ENCODE measurements at places on chromosomes 6 and 20.

DNA sequence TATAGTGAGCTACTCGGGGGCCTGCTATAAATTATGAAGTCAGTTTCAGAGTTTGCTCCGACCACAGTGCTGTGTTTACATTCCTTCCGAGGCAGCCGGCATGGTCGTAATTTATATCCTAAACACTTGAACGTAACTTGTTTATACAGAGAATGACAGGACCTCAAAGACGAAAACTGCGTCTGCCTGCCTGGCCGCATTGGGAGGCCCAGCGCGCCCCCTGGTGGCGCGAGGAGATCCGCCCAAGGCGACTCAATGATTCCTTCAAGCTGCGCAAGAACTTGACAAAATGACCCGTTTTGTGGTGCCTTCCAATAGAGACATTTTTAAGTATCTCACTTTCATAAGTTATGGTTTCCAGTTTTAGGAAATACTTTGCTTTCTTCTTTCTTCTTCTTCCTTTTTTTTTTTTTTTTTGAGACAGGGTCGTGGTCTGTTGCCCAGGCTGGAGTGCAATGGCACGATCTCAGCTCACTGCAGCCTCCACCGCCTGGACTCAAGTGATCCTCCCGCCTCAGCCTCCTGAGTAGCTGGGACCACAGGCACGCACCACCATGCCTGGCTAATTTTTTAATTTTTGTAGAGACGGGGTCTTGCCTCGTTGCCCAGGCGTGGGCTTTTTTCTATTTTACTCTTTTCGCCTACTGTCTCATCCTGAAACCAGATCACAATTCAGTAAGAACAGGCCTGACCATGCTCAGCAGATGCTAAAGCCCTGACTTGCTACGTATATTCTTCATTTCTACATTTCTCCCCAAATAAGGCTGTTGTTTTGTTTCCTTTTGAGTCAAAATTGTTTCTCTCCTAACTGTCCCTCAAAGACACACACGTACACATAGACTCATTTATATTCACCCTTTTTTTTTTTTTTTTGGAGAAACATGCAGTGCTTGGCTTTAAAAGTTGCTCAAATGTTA lies 7.8 kb downstream of the FOXF2 start:
- DNase-seq, result peak; percentile 46

DNA sequence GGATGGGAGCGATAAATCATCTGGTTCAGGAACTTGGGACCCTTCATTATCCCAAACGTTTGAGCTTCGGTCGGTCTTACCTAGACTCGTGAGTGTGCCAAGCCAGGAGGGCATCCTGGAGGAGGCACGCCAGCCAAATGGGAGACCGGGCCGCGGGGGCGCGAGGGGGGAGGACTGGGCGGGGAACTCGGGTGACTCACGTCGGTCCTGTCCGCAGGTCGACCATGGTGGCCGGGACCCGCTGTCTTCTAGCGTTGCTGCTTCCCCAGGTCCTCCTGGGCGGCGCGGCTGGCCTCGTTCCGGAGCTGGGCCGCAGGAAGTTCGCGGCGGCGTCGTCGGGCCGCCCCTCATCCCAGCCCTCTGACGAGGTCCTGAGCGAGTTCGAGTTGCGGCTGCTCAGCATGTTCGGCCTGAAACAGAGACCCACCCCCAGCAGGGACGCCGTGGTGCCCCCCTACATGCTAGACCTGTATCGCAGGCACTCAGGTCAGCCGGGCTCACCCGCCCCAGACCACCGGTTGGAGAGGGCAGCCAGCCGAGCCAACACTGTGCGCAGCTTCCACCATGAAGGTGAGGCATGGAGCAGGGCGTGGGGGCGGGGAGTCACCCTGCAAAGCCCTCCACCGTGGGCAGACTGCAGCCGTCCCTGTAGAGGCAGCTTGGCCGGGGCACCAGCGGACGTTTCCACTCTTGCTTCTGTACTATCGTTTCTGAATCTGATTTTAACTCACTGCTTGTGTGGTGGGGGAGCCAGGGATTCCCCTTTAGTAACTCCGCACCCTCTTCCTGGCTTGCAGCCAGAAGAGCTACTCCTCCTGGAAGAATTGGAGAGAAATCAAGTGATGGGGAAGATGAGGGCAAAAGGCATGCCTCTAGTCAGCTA lies 2.7 kb downstream of the BMP2 start:
- DNase-seq, result no peak

- DNase-seq, result no peak
Observed at GRCh38 chr6:121584586-121585369, 149.3 kb downstream of the GJA1 start.

DNA sequence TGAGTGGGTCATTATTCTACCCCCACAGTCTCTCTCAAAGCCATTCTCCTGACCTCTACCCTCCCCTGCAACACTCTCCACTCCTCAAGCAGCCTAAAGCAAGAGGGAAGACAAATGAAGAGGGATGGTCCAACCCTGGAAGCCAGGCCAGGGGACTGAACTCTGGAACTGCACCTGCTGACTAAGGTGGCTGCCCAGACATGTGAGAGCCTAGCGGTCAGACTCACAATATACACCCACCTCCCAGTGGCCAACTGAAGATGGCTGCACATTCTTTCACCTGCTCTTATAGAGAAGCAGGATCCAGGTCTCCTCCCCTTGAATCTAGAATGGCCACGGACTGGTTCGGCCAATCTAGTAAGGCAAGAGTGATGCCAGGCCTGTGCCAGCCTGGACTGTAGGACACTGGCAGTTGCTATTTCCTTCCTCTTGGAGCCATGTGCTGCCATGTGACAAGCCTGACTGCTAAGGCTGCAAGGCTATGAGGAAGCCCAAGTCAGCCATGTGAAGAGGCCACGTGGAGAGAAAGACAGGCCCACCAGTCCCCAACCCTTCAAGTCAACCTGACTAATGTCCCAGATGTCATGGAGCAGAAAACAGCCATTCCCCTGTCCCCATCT lies 31.8 kb downstream of the ACSS1 start:
- no peak for DNase-seq

GRCh38 chr6:78363688-78364087 lies 503.7 kb upstream of the IRAK1BP1 start:
- DNase-seq, result no peak

DNA sequence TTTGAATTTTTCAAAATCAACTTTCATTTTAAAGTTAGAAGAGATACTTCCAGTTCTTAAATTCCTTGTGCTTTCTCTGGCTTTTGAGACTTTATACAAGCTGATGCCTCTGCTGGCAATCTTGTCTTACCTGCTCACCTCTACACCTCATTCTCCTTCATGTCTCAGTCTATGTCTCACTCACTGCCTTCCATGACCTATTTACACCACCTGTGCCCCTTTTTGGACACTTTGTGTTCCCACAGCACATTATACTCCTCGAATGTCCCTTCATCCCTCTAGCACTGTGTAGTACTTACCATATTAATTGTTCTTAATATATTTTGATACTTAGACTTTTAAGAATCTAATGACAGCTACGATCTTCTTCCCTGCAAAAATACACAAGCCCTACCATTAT lies 15.3 kb downstream of the PHIP start:
- no peak for DNase-seq

DNA sequence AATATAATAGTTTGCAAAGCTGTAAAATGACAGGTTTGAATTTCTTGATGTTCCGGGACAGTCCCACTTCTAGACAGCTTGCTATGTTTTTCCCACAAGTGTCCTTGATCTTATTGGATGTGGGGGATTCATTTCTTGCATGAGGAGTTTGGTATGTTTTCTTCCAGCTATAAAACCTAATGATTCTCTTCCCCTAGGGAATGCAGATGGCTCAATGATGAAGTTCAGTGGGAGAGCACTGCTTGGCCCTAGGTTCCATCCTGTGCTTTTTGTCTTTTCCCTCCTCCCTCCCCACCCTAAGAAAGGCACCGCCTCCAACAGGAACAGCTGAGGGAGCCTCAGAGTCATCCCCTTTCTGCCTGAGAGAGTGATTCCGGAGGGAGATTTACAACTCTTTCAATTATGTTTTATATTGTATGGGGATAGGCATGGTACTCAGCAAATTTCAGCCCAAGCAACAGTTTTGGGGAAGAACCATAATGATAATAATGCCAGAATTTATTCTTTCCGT lies 149.2 kb downstream of the PHACTR1 start:
- no peak for DNase-seq

DNA sequence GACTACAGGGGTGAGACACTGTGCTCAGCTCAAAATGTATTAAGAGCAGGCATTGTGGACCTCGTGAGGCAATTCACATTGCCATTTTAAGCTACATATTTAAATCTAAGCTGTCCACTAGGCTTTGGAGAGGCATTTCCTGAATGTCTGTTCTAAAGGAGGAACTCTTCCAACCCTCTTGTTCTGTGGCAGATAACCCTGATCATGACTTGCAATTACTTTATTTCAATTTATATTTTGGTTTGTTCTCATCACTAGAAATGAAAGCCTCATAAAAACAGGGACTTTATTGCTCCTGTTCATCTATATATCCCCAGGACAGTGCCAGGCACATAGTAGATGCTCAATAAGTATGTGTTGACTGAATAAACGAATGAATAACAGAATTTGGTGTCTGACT lies 84.0 kb upstream of the SALL4 start:
- DNase-seq, result no peak

DNA sequence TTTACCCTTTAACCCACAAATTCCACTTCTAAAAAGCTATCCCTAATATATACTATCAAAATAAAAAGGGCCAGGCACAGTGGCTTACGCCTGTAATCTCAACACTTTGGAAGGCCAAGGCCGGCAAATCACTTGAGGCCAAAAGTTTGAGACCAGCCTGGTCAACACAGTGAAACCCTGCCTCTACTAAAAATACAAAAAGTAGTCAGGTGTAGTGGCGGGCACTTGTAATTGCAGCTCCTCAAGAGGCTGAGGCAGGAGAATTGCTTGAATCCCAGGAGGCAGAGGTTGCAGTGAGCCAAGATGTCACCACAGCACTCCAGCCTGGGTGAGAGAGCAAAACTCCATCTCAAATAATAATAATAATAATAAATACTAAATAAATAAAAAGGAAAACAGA lies 82.5 kb downstream of the TRIM27 start:
- DNase-seq, result no peak

GRCh38 chr6:166520905-166521834 lies 65.3 kb downstream of the RAMACL start:
- peak; percentile 18 for DNase-seq

DNA sequence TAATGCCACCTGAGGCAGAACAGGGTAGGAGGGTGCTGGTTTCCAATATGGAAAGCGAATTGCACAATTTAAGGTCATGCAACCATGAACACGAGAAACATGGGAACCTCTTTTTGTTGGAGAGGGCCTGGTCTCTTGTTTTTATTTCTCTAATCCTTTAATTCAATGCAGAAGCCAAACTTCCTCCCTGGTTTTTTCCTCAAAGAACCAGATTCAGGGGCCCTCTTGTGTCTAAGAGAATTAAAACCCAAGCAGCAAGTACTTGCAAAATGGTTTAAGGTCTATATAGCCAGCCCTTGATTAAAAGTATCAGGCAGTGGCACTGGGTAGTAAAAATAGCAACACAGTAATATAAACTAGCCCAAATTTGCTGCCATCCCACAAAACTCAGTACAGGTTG lies 19.5 kb downstream of the GSTA4 start:
- no peak for DNase-seq

DNA sequence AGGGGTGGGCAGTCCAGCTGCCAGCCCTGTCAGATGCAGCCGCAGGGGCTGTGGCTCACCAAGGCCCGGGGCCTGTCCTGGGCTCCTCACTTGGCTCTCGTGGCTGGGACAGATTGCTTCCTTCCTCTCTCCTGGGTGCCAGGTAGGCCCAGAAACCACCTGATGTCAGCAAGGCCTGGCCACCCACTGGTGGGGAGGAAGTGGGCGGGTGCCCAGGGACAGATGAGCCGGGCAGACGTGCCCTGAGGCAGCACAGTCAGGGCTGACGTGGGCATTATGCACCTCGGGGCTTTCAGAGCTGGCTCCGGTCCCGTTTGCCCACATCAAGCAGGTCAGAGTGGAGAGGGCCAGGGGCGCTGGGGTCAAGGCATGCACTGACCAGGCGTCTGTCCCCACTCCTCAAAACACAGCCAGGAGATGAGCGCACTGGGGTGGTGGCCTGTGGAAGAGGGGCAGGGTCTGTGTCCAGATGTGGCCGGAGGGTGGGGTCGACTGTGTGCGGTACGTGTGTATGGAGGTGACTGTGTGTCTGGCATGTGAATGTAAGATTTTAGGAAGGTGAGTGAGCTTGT lies 133.2 kb upstream of the PTPN1 start:
- peak; percentile 76 for DNase-seq

GRCh38 chr6:157800420-157801237 lies 22.4 kb upstream of the SNX9 start:
- peak; percentile 68 for DNase-seq

DNA sequence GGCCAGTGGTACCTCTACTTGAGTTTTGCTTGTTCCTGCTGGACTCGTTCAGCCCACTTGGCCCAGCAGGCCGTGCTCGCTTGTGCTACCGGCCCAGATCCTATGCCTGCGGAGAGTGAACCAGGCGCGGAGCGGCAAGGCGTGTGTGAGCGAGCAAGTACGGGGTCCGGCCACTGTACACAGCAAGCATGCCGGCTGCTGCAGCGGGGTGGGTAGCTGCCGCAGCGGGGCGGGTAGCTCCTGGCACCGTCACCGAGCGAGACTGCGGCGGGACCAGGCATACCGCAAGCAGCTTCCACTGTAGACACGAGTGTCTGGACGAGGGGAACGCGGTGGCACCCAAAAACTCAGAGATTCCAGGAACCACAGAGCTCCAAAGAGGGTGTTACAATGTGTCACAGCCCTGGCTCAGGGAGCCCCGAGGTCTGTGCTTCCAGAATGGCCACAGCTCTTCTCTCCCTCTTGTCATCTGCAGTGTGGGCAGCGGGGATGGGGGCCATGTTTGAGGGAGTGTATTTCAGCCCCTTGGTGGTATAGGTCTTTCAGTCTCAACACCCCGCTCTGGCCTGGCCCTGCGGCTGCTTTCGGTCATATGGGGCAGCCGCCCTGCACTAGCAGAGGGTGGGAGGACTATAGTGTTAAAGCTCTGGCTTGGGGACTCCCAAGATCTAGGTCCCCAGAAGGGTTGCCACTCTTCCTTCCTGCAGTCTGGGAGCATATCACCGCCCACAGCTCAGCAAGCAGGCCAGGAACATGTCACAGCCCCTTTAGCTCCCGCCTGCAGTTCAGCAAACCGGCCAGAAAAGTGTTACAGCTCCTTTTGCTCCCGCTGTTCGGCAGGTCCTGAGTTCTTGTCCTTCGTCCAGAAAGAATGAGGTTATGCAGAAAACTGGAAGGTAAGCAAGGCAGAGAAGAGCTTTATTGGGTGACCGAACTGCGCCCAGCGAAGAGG lies 6.1 kb upstream of the RWDD1 start:
- no peak for DNase-seq

GRCh38 chr6:7632501-7633290 lies 42.7 kb downstream of the SNRNP48 start:
- no peak for DNase-seq

DNA sequence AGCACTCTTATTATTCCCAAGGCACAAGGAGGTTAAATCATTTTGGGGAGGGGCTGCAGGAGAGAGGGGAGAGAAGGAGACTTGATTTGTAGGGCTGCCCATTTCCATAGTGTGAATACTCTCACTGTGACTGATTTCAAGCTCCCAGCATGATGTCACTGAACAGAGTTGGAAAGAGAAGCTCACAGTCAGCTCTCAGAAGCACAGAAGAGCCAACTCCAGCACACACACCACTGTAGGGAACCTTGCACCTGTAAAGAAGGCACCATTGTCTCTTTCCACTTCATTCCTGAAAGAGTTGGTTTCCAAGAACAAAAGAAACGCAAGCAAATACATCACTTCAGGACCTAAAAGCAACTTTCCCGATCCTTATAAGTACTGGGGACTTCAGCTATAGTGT lies 12.7 kb upstream of the STK35 start:
- no peak for DNase-seq

All from mammary epithelial cell (primary cell).